ENCODE measurements at places on chromosomes 7 and 10.

- no peak for DNase-seq
These were observed 59.6 kb upstream of the CAPZA2 start for GRCh38 chr7:116802746-116803152.

DNA sequence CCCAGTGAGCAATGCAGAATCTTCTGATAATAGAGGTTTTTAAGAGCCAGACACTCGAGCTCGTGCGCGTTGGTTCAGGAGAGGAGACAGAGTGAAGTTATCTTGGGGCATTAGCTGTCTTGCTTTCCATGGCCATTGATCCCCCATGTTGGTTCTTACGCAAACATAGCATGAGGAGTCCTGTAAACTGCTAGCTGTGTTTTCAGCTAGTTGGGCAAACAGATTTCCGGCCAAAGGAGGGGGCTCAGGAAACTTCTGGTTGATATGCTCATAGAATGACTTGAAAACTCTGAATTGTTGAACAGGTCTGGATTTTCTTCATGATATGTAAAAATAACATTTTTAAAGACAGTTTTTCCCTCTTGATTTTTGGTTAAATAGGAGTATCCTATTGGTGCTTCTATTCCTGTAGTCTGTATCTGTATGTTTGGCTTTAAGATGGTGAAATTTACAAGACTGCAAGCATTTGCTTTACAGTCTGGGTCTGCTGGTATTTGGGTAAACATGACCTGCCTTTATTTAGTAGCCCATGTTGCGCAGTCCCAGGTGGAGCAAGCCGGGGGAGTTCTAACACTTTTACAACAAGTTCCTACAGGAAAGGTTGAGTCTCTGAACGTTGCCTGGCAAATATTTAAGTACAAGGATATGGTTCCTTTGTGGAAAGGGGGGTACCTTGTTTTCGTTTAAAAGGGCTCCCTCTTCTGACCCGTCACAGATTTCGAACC is 218.4 kb upstream of the KCND2 start:
- no peak for DNase-seq

- DNase-seq: no peak
These were observed 11.0 kb downstream of the PYROXD2 start for GRCh38 chr10:98403812-98404504.

GRCh38 chr10:87862679-87863052 is 667 bp downstream of the KLLN start:
- no peak for DNase-seq

DNA sequence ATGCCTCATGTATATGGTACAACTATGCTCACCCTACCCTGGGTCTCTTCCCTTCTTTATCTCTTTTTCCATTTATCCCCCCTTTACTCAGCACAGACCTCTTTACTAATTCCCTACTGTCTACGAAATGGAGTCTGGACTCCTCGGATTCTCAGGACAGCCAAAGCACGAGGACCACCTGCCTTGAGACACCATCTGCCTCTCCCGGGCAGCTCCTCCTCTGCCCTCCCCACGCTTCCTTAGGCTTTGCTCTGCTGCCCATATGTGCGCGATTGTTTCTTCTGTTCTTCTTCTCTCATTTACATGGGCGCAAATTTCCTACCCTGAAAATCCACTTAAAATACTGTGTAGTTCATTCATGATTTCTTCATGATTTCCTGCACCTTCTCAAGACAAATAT is 62.7 kb upstream of the STK17A start:
- no peak for DNase-seq

GRCh38 chr7:17917842-17918241 is 22.5 kb downstream of the SNX13 start:
- no peak for DNase-seq

GRCh38 chr10:77077316-77077945 is 560.2 kb downstream of the KCNMA1 start:
- no peak for DNase-seq

DNA sequence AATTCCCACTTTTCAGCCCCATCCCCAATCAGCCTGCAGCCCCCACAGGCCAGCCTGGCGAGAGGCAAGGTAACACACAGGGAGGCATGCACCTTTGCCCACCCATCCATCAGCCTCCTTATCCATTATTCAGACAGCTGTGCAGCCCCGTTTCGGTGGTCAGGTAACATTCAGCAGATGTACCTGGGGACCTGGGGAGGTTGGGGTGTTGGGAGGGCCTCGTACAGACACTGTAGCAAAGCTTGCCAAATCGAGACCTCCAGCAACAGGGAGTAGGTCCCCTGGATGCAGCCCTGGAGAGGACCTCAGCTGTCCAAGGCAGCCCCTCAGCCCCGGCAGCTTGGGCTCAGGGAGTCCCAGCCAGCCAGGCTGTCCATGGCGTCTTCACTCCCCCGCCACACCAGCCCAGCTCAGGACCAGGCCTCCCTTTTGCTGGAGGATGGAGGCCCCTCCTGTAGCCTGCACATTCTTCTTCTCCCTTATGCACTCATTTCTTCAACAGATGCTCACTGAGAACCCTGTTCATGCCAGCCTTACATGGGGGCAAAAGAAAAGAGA is 8.5 kb upstream of the DRGX start:
- DNase-seq: no peak

GRCh38 chr7:129376778-129377700 is 57.2 kb upstream of the STRIP2 start:
- DNase-seq: no peak

- no peak for DNase-seq
These were observed 31.9 kb downstream of the SLC26A4 start for GRCh38 chr7:107692501-107692900.

- DNase-seq: no peak
These were observed 45.8 kb downstream of the COL13A1 start for GRCh38 chr10:69847458-69847857.

GRCh38 chr10:52768001-52768532 is 4.5 kb downstream of the MBL2 start:
- DNase-seq: no peak

GRCh38 chr7:149883452-149883861 is 9.7 kb downstream of the ATP6V0E2 start:
- DNase-seq: no peak

GRCh38 chr10:15719899-15720634 is at the start of gene ITGA8:
ITGA8 (minus strand) TSS chr10:15719922; CDS start chr10:15719771, 151 bp downstream.
- DNase-seq: no peak

Measured in stimulated activated CD8-positive, alpha-beta memory T cell treated with anti-CD3 and anti-CD28 coated beads, Interleukin-4, amount 100 ng/mL, for 4 hours (primary cell).